ENCODE measurements at places on chromosomes 1 and 21.

GRCh38 chr1:157105298-157105987, 5.8 kb upstream of the ETV3L start:
- DNase-seq: no peak

DNA sequence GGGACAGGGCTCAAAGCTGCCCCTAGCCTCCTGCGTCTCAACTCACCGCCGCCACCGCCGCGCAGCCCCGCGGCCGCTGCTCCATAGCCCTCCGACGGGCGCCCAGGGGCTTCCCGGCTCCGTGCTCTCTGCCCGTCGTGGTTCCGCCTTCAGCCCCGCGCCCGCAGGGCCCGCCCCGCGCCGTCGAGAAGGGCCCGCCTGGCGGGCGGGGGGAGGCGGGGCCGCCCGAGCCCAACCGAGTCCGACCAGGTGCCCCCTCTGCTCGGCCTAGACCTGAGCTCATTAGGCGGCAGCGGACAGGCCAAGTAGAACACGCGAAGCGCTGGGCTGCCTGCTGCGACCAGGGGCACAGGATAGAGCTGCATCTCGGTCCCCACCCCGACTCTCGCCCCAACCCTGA, at the start of gene TNFRSF25:
Gene TNFRSF25, minus strand, starts transcription at position 151 of the 400 bp plus-strand sequence. Its CDS starts 66 bp downstream, at position 85.
- DNase-seq: peak; percentile 76

GRCh38 chr1:165773324-165773965, 4.8 kb upstream of the TMCO1 start:
- no peak for DNase-seq

GRCh38 chr1:151887028-151887427, 22.3 kb downstream of the THEM4 start:
- DNase-seq: no peak

- no peak for DNase-seq
Observed at GRCh38 chr1:101632548-101633272, 364.0 kb downstream of the OLFM3 start.

DNA sequence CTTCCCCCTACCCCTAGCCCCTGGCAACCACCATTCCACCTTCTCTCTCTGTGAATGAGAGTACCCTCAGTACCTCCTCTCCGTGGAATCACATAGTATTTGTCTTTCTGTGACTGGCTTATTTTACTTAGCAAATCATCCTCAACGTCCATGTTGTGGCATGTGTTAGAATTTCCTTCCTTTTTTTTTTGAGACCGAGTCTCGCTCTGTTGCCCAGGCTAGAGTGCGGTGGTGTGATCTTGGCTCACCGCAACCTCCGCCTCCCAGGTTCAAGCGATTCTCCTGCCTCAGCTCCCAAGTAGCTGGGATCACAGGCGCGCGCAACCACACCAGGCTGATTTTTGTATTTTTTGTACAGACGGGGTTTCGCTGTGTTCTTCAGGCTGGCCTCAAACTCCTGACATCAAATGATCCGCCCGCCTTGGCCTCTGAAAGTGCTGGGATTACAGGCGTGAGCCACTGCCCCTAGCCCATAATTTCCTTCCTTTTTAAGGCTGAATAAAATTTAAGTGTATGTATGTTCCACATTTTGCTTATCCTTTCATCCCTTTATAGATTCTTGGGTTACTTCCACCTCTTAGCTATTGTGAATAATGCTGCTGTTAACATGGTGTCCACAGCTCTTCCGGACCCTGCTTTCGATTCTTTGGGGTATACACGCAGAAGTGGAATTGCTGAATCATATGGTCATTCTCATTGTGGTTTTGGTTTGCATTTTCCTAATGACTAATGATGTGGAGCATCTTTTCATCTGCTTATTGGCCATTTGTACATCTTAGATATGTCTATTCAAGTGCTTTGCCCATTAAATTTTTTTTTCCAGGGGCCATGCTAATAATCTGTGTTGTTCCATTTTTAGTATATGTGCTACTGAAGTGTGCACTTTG, 32.3 kb downstream of the ERRFI1 start:
- no peak for DNase-seq

Data from CD4-positive, alpha-beta T cell treated with Interleukin-6 for 4 hours (primary cell).